Stimulated activated CD8-positive, alpha-beta memory T cell treated with anti-CD3 and anti-CD28 coated beads, Interleukin-7, amount 100 ng/mL, for 1 hour (primary cell): ENCODE measurements at places on chromosomes 1 and 21.

DNA sequence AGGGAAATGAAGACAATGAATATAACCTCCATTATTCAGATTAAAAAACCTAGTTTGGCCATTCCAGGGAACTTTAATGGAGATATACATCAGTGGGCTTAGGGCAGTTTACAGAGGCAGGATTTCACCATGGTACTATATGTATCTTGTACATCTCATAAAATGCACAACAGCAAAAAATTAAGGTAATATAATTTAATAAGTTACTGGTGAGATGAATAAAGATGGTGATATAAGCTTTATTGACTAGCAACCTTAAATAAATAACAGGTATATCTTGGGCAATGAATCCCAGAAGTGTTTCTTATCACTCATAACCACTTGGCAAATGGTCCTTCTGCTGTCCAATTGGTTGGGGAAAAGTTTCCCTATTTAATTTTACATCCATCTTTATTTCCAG is 29.0 kb downstream of the XCL1 start:
- DNase-seq = no peak

GRCh38 chr1:177255411-177255810 is 84.7 kb downstream of the BRINP2 start:
- no peak for DNase-seq

GRCh38 chr1:159421821-159422220 is 10.2 kb upstream of the OR10J4 start:
- DNase-seq = no peak

- no peak for DNase-seq
These were observed 35.0 kb downstream of the MTOR start for GRCh38 chr1:11227106-11228077.

DNA sequence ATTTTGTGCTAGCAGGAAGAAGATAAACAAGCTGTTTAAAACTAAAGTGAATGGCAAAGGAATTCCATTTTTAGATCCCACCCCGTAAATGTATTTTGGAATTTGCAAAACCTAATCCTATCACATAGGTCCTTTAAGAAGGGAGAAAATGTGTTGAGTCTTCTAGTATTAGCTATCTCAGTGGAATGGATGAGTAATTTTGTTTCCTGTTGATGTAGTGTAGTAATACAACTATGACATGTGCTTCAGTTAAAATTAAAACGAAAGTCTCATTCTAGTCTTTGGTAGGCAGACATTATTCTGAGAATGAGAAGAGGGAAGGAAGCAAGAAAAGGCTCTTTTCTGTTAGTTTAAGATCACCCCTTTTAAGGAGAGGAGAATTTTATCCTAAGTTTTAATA is 265.9 kb upstream of the C1orf105 start:
- no peak for DNase-seq

- DNase-seq = no peak
These were observed 501.9 kb upstream of the USP24 start for GRCh38 chr1:55717111-55717510.

DNA sequence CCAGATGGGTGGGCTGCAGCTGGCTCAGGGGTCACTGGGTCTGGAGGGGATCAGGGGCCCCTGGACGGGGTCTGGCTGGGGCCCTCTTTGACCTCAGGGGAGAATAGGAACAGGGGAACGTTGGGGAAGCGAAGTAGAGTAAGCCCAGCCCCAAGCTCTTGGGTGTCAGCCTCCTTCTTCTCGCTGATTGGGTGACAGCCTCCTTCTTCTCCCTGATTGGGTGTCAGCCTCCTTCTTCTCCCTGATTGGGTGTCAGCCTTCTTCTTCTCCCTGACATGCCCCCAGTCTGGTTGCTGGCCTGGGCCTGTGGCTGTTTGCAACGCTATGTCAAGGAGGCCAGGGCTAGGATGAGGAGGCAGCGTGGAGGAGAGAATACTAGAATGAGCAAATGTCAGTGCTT is 76.7 kb upstream of the CASZ1 start:
- no peak for DNase-seq

GRCh38 chr1:165773324-165773965 is 4.8 kb upstream of the TMCO1 start:
- DNase-seq = no peak

DNA sequence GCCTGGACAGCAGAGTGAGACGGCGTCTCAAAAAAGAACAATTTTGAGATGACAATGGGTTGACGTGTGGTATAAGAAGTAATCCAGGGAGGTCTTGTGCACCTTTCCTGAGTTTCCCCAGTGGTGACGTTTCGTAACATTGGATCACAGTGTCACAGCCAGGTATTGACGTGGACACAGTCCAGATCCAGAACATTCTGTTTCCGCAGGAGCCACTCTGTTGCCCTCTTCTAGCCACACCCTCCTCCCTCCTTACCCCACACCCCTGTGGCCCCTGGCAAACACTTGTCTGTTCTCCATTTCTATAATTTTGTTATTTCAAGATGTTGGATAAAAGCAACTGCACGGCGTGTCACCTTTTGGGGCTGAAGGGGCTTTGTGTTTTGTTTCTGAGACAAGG is 6.5 kb upstream of the TRAPPC10 start:
- DNase-seq = no peak

DNA sequence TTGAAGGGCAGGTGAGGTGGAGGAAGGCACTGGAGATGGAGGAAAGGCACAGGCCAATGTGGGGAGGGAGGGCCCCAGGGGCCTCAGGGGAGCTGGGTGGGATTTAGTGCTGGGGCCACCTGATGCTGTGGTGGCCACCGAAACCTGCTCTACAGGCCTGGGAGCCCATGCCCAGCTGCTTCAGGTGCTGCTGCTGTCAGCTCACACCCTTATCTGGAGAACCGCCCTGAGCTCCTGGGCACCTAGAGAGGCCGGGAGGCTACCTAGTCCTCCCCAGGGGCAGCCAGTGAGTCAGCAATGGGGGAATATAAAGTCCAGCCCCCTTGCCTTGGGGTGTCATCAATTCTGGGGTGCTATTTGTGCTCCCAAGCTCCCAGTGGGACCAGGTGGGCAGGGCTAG is 12.2 kb downstream of the FAM131C start:
- DNase-seq = no peak

GRCh38 chr1:231584921-231585320 is 41.7 kb upstream of the DISC1 start:
- no peak for DNase-seq

DNA sequence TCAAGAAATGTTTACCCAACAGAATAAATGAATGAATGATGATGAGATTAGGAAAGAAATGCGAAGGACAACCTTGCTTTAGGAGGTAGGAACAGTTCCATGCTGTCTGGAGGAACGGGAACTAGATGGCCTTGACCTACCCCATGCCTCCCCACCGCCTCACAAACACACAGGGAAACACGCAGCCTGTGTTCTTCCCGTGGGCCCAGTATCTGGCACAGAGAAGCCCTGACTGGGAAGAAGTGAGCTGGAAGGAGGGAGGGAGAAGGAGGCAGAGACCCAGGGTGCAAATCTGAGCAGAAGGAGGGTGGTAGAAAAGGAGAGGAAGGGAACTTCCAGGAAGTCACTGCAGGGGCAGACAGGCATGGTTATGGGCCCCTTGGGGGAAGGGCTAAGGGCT is 3.5 kb upstream of the ADORA1 start:
- no peak for DNase-seq
